ENCODE measurements at places on chromosomes 13 and 19.

GRCh38 chr13:83536941-83537340 lies 345.3 kb downstream of the SLITRK1 start:
- DNase-seq: no peak

DNA sequence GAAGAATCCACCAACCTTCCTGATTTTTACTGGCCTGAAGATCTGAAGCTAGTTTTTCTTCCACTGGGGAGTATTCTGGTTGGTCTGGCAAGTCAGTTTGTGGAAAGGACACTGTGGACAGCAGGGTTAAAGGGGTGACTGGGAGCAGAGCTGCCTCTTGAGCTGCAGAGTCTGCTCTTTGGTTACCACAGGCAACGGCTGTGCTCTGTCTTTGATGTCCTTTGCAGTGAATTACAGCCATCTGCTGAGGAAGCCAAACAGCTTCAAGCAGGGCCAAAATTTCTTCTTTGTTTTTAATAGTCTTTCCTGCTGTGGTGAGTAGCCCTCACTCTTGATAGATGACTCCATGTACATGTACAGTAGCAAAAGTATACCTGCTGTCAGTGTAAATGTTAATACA lies 75.7 kb downstream of the ZNF100 start:
- no peak for DNase-seq

GRCh38 chr13:67139551-67139950 lies 90.6 kb downstream of the PCDH9 start:
- DNase-seq: no peak

- DNase-seq: no peak
Observed at GRCh38 chr19:39363901-39364457, 21.8 kb downstream of the SAMD4B start.

DNA sequence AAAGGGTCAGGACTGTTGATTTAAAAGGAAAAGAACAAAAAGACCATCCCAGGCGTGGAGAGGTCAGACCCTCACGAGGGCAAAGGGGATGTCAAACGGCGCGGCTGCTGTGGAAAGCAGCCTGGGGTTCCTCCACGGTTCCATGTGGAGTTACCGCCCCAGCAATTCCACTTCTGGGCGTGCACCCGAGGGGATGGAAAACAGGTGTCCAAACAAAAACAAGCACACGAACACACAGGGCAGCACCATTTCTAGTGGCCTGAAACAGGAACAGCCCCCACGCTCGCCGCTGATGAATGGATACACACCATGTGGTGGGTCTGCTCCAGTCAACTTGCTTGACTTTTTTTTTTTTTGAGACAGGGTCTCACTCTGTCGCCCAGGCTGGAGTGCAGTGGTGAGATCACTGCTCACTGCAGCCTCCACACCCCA lies 11.2 kb downstream of the AP3D1 start:
- DNase-seq: no peak

GRCh38 chr13:99119656-99120055 lies 81.0 kb upstream of the UBAC2 start:
- no peak for DNase-seq

DNA sequence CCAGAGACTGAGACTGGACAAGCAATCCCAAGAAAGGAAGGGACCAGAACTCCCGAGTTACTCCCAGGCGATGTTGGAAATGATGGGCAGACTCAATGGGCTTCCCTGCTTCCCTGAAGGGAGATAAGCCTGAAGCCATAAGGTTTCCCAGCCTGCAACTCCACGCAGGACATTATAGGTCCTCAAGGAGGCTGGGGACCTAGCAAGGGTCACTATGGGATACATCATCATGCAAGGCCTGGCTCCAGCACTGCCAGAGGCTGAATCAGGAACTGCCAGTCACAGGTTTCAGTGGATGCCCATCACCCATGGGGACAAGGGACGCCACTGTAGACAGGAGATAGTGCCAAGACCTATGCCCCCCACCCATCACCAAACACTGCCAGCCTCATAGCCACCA lies 338.7 kb downstream of the IRS2 start:
- DNase-seq: no peak

DNA sequence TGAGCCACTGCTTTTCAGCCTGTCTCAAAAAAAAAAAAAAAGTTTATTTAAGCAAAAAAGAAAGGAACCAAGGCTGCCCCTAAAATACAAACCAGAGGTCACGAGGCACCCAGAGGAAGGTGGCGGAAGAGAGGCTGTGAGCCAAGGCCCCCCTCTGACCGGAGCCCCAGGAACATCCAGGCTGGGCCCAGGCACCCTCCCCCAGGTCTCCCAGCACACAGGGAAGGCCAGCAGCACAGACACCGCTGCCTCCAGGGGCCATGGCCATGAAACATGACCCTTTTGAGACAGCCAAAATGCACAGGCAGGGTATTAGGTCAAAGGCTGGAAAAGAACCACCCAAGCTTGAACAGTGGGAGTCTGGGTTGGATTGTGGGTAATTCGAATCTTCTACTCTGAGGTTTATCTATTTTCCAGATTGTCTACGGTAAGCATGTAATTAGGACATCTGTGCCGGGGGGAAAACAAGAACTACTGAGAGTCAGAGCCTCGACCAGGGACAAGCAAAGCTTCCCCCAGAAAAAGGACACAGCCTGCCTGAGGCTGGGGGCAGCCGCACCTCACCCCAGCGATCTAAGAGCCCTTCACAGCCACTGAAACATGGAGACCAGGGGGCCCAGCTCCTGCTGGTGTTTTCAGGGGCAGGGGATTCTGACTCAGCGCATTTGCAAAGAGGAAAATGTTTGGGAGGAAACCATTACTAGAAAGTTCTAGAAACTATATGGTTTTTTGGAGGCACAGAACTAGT lies 8.4 kb downstream of the PEX11G start:
- DNase-seq: no peak

- no peak for DNase-seq
Observed at GRCh38 chr19:18899624-18900560, 3.9 kb upstream of the CERS1 start.

GRCh38 chr13:41502673-41503072 lies 45.3 kb downstream of the RGCC start:
- DNase-seq: no peak

DNA sequence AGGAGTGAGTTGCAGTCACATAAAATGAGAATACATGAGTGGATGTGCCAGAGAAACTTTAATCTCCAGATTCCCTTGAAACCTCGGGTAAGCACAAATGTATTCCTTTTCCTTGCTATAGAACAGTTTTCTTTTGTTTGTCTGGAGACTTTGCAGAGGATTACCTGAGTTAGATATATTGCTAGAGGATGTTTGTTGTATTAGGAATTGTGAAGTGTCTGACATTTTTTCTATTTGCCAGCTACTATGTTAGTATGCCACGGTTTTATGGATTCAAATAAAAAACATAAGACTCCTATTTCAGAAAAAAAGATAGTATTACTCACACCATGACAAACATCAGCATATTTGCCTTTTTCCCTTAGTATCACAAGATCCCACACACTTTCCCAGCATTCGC lies 844.9 kb upstream of the SLITRK5 start:
- no peak for DNase-seq

DNA sequence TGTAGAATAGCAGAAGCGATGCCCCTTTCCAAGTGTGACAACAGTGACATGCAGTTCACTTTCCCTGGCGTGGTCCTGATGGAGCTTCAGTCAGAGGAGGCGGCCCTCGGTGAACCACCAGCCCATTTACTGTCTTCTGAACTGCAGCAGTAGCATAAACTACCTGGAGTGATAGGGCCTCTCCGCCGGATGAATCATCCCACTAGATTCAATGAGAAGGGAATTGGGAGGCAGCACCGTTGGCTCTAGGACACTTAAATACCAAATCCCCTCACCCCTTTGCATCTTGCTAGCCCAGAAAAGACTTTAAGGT lies 112.8 kb upstream of the GPR12 start:
- DNase-seq: no peak

DNA sequence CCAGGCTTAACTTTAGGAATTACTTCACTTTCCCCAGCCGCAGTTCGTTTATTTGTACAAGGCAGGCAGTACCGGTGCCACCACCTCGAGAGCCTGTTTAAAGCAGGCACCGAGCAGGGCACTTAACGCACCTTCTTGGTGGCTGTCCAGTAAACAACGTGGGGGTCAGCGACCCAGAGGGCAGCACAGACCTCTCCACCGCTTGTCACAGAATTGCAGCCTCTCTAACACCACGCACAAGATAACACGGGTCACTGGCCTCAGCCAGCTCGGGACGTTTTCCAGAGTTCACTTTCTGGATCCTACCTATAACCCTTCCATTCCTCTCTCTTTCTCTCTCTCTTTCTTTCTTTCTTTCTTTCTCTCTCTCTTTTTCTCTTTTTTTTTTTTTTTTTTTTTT lies 16.8 kb upstream of the ELAVL1 start:
- no peak for DNase-seq

GRCh38 chr19:15048885-15049541 lies at the start of gene CASP14:
TSS of gene CASP14 (plus strand) at chr19:15049480. CDS start at chr19:15052252, 2,772 bp downstream.
- DNase-seq: no peak

DNA sequence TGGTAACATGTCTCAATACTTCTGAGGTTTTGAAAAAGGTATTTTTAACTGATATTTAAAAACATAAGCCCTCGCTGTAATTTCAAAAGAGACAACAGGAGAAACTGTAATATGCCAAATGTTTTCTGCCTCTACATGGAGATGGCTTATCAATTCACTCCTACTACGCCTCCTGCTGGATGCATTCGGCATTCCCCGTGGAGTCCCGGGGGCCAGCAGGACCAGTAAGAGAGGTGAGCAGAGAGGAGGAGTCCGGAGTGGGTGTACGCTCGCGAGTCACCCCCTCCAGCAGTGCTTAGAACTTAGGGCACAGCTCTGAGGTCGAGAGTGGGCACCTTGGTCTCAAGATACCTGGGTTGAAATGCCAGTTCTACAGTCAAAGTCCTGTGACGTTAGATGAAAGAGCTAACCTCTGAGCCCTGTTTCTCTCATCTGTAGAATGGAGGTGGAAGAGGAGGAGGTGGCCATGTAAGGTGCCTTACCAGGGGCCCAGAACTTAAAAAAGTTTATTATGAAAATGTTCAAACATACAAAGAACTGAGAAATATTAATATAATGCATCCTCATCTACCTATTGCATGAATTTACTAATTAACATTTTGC lies 110.2 kb downstream of the STK24 start:
- no peak for DNase-seq

DNA sequence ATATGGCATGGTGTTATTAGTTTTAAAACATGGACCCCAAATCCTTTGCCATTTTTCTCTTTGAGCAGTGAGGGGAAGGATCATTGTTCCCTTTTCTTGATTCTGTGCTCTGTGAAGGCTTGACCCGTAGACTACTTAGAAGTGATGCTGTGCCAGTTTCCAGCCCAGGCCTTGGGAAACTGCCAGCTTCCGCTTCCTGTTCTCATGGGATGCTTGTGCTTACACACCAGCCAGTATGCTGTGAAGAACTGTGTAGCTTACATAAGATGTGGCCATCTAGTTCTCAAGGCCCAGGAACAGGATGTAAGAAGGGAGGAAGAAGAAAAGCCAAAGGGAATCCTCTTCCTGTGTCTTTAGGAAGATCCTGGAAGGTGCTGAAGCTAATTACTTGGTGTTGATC lies 180.9 kb downstream of the PCCA start:
- no peak for DNase-seq

DNA sequence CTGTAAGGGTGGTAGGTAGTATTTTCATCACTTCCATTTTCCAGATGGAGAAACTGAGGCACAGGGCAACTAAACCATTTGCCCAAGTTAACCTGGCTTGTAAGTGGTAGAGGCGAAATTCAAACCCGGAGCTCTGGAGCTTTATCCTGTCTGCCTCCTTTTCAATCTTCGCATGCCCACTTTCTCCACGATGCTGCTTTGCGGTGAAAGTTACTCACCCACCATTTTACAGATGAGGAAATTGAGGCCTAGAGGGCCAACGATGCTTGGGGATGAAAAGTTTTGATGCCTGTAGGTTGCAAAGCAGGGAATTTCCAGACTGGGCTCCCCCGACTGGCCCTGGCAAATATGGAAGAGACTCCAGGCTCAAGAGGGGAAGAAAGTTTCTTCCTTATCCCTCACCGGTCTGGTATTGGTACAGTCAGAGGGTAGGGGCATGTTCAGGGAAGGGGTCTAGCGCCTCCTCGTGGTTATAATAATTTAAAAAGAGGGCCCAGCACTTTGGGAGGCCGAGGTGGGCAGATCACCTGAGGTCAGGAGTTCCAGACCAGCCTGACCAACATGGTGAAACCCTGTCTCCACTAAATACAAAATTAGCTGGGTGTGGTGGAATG lies 1.9 kb upstream of the SH2D3A start:
- no peak for DNase-seq

DNA sequence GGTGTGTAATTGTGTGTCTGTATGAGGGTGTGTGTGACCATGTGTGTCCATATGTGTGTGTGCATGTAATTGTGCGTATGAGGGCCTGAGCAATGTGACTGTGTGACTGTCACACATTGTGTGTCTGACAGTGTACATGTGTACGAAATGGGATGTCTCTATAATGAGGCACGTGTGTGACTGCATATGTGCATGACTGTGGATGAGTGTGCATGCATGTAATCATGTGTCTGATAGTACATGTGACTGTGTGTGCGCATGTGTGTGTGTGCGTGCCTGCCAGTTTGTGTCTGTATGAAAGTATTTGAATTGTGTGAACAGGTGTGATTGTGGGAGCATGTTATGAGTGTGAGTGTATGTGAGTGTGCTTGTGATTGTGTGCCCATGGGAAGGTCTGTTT lies 2.2 kb upstream of the ACSBG2 start:
- no peak for DNase-seq

- DNase-seq: no peak
Observed at GRCh38 chr19:31254180-31254551, 95.1 kb downstream of the TSHZ3 start.

DNA sequence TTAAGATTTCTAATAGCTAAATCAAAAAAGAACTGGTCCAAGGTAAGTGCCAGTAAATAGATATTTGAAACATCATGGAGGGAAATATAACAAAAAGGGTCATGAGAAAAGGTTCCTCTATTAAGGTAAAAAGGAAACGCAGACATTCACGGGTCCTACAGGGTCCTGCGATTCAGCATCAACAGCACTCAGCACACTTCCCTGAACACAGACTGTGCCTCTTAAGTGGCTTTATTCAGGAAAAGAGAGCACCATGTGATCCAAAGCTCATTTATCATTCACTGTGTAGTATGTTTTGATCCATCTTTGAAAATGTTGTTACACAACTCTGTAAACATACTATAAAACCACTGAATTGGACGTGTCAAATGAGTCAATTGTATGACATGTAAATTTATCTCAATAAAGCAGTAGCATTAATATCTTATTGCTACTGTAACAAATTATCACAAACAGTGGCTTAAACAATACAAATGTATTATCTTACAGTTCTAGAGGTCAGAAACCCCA lies 33.7 kb downstream of the CRYL1 start:
- DNase-seq: no peak
